Upper lobe of left lung (tissue), 6 donors: ENCODE measurements at places on chromosomes 6 and 20.

- DNase-seq = no peak
Measured at GRCh38 chr20:38640521-38640920, 38.9 kb downstream of the ARHGAP40 start.

DNA sequence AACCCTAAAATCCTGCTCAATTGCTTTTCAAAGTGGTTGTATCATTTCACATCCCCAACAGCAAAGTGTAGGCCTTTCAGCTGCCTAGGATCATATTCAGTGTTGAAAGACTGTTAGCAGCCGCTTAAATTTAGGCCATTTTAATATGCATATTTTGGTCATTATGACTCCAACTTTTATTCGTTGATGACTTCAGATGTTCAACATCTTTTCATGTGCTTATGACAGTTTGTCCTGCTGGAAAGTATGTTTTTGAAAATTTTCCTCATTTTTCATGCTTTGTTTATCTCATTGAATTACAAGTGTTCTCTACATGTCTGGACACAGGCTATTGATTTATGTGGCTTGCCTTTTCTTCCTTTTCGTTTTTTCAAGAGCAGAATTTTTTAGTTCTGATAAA is 244.0 kb downstream of the THBS2 start:
- no peak for DNase-seq

- DNase-seq = no peak
Measured at GRCh38 chr6:11653028-11653583, 115.6 kb downstream of the TMEM170B start.

- no peak for DNase-seq
Measured at GRCh38 chr6:136968837-136969236, 46.7 kb downstream of the SLC35D3 start.

DNA sequence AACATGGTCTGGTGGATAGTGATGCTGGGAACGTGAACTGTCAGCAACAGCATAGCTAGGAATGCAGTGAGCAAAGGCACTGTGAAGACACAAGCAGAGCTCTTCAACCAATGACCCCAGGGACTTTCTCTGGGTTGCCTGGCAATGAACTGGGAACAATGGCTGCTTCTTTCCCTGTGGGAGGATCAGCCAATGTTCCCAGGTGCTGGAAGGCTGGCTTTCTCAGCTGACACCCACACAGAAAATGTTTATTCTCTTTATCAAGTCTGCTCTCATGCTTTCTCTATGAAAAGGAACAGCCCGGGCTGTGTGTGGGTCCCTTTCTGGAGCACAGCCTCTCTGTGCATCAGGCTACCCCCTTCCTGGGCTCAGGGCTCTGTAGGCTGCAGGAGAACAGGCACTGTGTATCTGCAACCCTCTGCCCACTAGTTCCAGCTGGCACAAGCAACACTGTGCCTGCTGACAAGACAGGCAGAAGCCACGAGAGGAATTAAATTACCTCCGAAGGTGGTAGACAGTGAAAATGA is 54.2 kb downstream of the HFE start:
- DNase-seq = no peak

DNA sequence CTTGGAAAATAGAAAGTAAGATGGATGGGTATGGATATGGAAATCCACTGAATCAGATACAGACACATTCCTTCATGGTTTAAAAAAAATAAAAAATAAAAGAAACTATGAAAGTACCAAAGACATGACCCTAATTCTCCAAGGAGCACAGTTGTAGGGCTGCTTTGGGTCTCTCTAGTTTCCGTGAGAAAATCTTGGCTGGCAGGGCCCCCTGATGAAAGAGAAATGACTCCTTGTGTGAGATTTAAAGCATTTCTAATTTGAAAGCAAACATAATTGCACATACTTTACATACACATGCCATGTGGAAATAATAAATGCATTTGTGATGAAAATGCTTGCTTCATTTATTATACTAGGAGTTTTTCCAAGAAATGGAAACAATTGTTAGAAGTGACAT is 593.9 kb upstream of the BTBD3 start:
- no peak for DNase-seq

GRCh38 chr6:88775866-88776571 is 187.4 kb downstream of the RNGTT start:
- no peak for DNase-seq

- no peak for DNase-seq
Measured at GRCh38 chr20:9629831-9630230, 115.4 kb downstream of the LAMP5 start.

- DNase-seq = no peak
Measured at GRCh38 chr6:15436451-15436850, 190.6 kb downstream of the JARID2 start.

GRCh38 chr6:24719125-24719971 is at the start of gene C6orf62:
Gene C6orf62 (minus strand): TSS chr6:24719154. CDS start chr6:24718668, 486 bp downstream.
- DNase-seq = peak; percentile 24

GRCh38 chr20:25353747-25354705 is 36.6 kb downstream of the ABHD12 start:
- DNase-seq = no peak

- no peak for DNase-seq
Measured at GRCh38 chr6:144408161-144408560, 123.0 kb downstream of the UTRN start.

DNA sequence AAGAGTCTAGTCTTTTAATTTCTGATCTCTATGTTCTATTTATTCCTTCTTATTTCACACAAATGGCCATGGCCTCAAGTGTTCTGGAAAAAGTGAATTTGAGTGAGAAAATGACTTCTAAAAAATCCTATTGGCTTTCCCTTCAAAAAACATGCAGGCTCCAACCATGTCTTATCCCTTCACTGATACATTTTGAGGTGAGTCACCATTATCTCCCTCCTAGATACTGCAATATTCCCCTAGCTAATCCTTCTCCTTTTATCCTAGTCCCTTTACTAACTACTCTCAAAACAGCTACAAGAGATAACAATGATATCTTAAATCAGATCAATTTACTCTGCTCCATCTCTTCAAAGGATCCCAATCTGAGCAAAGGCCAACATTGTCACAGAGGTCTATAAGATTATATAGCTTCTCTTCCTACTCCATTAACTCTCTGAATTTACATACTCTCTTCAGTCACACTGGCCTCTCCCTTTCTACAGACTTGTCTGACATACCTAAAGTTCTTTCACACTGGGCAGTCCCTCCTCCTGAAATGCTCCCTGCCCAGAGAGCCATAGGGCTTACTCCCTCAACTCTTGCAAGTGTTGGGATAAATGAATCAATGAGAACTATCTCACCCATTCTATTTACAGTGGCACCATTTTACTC is 129.2 kb downstream of the TENT5A start:
- DNase-seq = no peak

GRCh38 chr20:59723607-59724456 is 119.5 kb downstream of the PHACTR3 start:
- DNase-seq = no peak

- no peak for DNase-seq
Measured at GRCh38 chr20:20737158-20737557, 24.7 kb upstream of the RALGAPA2 start.

DNA sequence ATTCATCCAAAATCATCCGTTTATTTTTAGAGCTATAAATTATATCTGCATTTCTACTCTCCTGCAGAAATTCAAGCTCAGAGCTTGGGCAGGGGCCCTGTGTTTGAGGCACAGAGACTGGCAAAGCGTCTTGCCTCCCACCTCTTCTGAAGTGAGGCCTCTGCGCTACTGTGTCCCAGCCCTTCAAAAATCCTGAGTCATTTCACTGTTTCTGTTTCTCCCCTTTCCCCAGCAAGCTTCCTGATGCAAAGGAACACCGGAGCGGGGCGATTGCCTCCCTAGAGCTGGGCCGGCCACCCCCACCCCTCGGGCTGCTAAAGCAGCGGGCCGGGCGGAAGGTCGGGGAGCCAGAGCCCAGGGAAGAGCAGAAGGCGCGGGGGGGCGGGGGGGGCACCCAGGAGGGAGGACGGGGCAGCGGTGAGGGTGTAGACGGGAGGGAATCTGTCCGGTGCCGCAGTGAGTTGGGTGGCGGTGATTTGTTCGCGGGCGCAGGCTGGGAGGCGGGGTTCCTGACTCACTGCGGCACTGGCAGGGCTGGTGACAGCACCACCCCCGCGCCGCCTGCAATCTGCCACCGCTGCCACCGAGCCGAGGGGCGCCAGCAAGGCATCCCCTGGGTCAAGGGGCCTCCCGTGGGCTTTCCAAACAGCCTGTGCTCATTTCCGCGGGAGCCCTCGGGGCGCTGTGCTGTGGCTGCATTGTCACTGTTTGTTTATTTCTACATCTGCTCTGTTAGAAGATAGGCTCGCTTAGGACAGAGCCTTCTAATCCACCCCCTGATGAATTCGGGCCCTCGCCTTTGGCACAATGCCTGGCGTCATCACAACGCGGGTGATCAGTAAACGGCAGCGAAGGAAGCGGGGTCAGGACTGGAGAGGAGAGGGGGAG is 46.5 kb upstream of the SNAP25 start:
- DNase-seq = peak; percentile 43

DNA sequence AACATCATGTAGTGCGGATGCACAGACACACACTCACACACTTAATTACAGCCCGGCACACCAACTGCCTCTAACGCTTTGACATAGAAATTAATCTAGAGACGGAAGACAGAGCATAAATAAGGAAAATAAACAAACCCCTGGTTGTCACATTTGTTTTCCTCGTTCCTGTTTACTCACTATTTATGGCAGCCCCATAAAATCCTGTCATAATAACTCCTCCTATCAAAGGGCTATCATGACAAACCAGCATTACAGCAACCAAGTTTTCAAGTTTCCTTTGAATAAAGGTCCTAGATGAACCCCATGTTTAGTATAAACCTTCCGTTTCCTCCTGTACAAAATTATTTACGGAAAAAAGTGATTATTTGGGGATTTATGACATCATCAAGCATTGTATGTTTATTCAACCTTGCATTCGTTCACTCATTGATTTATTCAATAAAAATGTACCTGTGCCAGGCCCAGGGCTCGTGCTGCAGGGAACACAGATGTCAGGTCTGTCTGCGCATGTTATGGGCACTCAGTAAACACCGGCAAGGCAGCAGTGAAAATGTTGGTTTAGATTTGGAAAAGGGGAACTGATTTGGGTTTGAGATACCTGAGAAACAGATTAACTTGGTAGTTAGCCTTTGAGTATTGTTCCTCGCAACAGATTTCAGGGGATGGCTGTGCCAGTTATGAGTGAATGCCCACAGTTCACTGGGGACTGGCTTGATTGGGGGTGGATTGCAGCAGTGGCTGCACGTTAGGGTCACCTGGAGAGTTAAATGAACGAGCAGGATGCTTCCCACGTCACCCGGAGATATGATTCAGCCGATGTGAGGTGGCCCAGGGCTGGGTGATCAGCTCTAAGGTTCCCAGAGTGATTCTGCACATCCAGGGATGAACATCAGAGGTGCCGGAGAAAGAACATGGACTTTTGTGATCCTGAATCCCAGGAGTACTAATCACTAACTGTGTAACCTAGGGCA is 295.3 kb upstream of the FOXQ1 start:
- DNase-seq = no peak

- no peak for DNase-seq
Measured at GRCh38 chr6:98808541-98809210, 25.7 kb upstream of the POU3F2 start.

- DNase-seq = no peak
Measured at GRCh38 chr6:111631018-111631417, 25.3 kb upstream of the TRAF3IP2 start.

DNA sequence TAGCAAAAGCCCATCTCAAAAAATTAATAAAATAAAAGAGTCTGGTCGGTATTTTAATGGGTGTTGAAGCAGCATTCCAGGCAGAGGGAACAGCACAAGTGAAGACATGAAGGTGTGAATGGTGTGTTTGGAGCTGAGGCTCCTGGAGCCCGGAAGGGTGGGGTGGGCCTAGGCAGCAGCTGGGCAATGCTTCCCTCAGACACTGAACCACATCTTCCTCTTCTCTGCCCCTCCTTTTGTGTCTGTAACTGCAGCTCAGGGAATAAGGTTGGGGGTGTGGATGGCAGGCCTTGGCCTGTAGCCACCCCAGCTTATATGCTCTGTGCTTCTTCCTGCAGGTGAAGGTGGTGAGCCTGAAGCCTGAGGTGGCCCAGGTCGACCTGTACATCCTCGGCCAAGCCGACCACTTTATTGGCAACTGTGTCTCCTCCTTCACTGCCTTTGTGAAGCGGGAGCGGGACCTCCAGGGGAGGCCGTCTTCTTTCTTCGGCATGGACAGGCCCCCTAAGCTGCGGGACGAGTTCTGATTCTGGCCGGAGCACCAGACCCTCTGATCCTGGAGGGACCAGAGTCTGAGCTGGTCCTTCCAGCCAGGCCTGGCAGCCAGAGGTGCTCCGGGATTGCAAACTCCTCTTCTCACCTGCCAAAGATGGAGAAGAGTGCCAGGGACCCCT is 26.6 kb downstream of the POFUT1 start:
- no peak for DNase-seq

DNA sequence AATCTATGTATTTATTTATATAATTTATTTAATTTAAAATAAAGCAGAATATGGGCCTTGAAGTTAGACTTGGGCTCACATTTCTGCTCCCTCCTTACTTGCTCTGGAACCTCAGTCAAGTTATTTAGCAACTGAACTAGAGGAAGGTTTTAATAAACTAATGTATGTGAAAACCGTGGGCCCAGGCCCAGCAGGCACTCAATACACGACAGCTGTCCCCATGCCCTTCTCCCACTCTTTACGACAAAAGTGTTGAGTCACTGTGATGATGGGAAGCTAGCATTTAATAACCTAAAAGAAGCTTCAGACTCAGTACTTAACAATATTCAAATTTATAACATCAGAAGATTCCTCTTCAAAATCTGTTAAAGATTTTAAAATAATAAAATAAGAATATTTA is 46.7 kb downstream of the SERAC1 start:
- no peak for DNase-seq

DNA sequence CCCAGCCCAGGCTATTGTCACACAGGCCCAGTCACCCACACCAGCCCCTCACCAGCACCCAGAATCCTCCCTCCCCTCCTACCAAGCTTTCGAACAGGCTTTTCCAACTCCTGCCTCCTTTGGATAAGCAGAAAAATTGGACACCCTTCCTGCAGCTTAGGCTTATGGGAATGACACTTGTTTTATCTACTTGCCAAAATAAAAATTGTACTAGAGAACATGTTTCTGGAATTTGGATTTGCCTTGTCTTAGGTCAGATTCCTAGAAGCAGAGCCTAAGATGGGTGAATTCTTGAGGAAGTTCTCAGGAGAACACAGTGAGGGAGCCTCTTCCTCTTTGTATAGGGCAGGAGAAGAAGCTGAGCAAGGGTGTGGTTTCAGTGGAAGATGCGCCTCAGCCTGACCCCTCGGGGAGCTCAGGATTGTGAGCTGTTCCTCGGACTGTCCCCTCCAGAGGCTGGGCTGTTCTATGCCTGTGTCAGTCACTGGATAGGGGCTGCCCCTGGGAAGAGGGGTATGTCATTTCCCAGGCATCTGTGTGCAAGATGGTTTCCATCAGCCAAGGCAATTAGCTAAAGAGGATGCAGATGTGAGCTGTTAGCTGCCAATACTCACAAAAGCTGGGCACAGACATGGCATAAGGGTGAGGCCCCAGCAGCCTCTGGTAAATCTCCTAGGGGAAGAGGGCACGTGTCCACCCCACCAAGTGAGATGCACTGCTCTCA is 33.9 kb downstream of the ITPR3 start:
- no peak for DNase-seq

DNA sequence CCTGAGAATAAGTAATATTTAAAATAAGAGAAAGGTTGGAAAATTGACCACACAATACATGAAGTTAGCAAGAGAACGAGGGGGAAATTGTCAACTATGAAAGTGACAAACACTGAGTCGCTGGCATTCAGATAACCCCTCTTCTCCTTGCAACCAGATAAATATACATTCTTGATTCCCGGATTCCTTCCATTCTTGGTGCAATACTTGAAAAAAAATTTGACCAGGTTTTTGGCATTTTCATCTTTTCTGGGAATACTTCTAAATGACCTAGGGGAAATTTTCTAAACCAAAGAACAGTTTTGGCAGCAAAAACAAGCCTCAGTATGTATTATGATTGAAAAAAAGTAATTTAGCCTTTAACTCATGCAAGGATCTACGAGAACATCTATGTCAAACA is 164.0 kb downstream of the PDE7B start:
- no peak for DNase-seq
